ENCODE measurements at places on chromosomes 12 and 14.
A peak's percentile ranks its signal among the peaks of the same experiment; 100 is the strongest.

GRCh38 chr12:96501908-96502307 lies 12.5 kb downstream of the CFAP54 start:
- no peak for DNase-seq

- no peak for DNase-seq
Measured at GRCh38 chr14:101191721-101192660, 288.5 kb upstream of the RTL1 start.

DNA sequence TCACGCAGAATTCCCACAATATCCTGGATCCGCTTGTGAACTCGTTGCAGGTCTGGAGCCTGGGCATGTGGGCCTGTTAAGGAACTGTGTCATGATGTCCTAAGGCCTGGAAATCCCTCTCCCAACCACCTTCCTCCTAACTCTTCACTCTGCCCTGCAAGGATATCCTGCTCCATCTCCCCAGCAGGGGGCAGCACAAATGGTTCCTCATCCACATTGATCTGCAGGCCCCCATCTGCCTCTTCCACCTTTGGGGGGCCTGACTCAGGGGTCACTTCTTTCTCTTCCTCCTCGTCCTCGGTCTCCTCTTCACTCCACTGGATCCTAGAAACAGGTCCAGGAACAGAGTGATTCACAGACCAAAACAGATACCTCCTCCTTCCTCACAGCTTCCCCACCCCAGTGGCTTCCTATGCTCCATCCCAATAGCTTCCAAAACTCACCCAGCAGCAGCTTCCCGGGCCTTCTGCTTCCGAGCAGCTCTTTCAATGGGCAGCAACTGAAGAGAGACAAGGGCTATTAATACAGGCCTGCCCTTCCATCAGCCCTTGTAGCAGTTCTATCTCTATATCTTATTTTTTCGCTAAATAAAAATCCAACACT lies 4.5 kb downstream of the NOP2 start:
- DNase-seq = peak; percentile 40

DNA sequence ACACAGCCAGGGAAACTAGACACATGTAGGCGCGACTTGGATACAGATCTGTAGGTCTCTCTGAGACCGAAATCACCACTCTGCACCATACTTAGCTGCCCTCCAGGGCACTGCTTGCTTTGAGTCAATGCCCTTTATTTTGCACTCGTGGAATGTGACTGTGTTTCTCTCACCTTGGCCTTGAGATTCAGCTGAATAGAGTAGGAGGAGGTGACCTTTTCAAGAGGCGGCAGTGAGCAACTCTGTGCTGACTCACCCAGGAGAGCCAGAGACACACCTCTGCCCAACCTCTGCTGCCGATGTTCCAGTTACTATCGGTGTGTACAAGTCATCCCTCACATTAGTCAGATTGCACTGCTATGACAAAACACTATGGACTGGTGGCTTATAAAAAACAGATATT lies 583.4 kb downstream of the VRK1 start:
- no peak for DNase-seq

- DNase-seq = no peak
Measured at GRCh38 chr14:91409928-91410718, 7.5 kb downstream of the CCDC88C start.

GRCh38 chr14:92203116-92203515 lies 81.3 kb downstream of the CPSF2 start:
- no peak for DNase-seq

GRCh38 chr12:24069532-24070395 lies 120.3 kb upstream of the SOX5 start:
- no peak for DNase-seq

GRCh38 chr12:7130701-7131501 lies 730 bp downstream of the CLSTN3 start:
- peak; percentile 48 for DNase-seq
